ENCODE measurements at places on chromosomes 7 and 10. TPM values are rescaled to one million over a fixed set of nuclear protein-coding genes. Genes with fewer than 3 reads are reported as not detected.

Gene CSTF2T
- 36.7 TPM for total RNA-seq

Gene NRG3
- total RNA-seq, result not detected

Gene TMEM184A
- total RNA-seq, result not detected

Gene ZP3
- total RNA-seq, result 0.64 TPM

Gene GPER1
- 20.7 TPM for total RNA-seq

Gene GDF10
- total RNA-seq, result not detected

Gene RGS10
- 16.8 TPM for total RNA-seq

Gene NUP42
- total RNA-seq, result 49.2 TPM

Gene NPSR1
- not detected for total RNA-seq

Gene TFPI2
- total RNA-seq, result 0.96 TPM

Gene NET1
- 7.6 TPM for total RNA-seq

Gene STK31
- total RNA-seq, result 1.6 TPM

Gene ADCYAP1R1
- not detected for total RNA-seq

Gene ANK3
- total RNA-seq, result 21.6 TPM

Gene PRSS1
- total RNA-seq, result not detected

Gene HYCC1
- 40.8 TPM for total RNA-seq

Gene SLC35G1
- total RNA-seq, result 2.6 TPM
